ENCODE measurements at places on chromosomes 6 and 20.

GRCh38 chr20:58179432-58180099, 48.9 kb downstream of the ANKRD60 start:
- peak; percentile 33 for DNase-seq

DNA sequence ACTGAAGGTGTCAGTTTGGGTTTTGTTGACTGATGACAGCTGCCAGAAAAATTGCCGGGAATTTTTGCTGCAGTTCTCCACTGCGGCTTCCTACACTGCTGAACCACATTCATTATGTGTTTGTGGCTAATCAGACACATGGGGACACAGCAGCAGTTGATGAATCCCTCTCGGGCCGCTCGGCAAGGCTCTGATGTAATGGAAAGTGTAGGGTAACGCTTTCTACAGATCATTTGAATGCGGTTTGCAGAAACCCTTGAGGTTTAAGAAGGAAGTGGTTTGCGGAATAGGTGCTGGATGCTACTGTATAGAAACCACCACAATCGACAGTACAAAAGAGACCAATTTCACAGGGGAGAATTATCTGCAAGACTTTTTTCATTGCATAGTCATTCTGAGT, 138.7 kb upstream of the SASH1 start:
- peak; percentile 61 for DNase-seq

GRCh38 chr20:59429396-59429795, 129.0 kb downstream of the EDN3 start:
- DNase-seq: no peak

- no peak for DNase-seq
These were observed 41.2 kb downstream of the COL11A2 start for GRCh38 chr6:33151050-33151449.

Measured in cardiac fibroblast (primary cell).